ENCODE measurements at places on chromosomes 7 and 10. TPM values are rescaled to one million over a fixed set of nuclear protein-coding genes. Genes with fewer than 3 reads are reported as not detected.

DNA sequence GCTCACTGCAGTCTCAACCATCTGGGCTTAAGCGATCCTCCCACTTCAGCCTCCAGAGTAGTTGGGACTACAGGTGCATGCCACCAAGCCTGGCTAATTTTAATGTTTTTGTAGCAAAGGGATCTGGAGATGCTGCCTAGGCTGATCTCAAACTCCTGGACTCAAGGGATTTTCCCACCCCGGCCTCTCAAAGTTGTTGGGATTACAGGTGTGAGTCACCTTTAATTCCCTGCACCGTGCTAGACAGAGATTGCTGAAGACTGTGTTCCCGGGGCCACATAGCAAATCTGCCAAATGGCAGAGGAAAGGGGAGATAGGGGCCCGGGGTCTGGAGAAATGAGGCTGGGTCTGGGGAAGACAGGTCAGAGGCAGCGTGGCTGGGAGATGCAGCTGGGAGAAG, 20.6 kb upstream of the PSMG3 start:
- no peak for DNase-seq

The LIPK gene
- total RNA-seq, result not detected

The HSPA12A gene
- total RNA-seq, result 0.41 TPM

GRCh38 chr10:49645871-49646870, 32.3 kb downstream of the CHAT start:
- no peak for DNase-seq

DNA sequence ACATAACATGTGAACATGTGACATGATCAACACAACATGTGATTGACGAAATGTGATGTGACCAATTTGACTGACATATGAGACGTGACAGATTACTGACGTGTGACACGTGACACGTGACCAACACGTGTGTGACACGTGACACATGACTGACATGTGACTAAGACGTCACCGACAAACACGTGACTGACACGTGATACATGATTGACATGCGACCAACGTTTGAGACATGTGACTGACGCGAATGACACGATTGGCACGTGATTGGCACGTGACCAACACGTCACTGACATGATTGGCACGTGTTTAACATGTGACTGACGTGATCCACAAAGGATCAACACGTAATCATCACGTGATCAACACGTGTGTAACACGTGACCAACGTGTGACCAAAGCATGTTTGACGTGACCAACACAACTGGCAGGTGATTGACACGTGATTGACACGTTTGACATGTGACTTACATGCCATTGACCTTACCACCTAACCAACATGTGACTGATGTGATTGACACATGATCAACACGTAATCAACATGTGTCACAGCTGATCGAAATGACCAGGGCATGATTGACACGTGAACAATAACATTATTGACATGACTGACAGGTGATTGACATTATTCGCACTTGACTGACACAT, 23.7 kb downstream of the CRPPA start:
- no peak for DNase-seq

The ADIRF gene
- not detected for total RNA-seq

- no peak for DNase-seq
These were observed 179.3 kb downstream of the ATRNL1 start for GRCh38 chr10:115272482-115272881.

- no peak for DNase-seq
These were observed 12.7 kb downstream of the ACADSB start for GRCh38 chr10:123021517-123021916.

DNA sequence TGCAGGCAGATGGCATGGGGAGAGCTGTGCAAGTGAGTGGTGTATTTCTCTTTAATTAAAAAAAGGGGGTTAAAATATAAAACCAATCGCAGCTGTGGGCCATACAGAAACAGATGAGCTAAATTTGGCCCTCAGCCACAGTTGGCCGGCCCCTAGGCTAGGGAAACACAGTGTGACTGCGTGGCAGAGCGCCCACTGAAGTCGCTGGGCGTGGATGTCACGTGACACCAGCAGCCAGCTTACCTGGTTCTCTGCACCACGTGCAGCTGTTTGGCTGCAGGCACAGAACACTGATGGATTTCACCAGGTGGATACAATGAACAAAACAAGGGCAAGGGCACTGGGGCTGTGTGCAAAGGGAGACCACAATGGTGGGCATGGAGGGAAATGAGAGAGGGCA, 119.3 kb upstream of the ZNF746 start:
- no peak for DNase-seq

DNA sequence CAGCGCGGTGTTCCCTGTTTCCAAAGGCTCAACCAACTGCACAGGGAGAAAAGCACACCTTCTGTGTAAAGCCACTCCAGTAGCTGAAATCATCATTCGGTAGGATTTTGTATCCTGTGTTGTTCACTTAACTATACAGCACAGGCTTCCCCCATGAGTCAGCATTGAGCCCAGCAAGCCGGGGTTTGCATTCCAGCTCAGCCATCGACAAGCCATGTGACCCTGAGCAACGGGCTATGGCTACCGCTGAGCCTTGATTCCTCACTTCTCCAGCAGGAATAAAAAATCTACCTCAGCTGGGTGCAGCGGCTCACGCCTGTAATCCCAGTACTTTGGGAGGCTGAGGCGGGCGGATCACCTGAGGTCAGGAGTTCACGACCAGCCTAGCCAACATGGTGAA, 44.1 kb upstream of the ATP6V0A4 start:
- DNase-seq, result no peak

Measured in activated CD4-positive, alpha-beta memory T cell treated with anti-CD3 and anti-CD28 coated beads for 36 hours (primary cell).